Kidney capillary endothelial cell (primary cell): ENCODE measurements at places on chromosomes 5 and 9.

GRCh38 chr9:70526902-70527301, 112.4 kb upstream of the KLF9 start:
- DNase-seq = no peak

DNA sequence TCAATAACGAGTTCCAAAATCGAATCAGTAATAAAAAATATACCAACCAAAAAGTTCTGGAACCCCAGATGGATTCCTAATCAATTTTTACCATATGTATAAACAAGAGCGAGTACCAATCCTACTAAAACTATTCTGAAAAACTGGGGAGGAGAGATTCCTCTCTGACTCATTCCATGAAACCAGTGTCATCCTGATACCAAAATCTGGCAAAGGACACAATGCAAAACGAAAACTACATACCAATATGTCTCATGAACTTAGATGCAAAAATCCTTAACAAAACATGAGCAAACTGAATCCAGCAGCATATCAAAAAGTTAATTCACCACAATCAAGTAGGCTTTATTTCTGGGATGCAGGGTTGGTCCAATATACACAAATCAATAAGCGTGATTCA, 30.5 kb upstream of the MACIR start:
- no peak for DNase-seq

- DNase-seq = no peak
These were observed 18.9 kb upstream of the TTC33 start for GRCh38 chr5:40774623-40775022.

GRCh38 chr9:5629312-5630080, 589 bp downstream of the RIC1 start:
- peak; percentile 55 for DNase-seq

DNA sequence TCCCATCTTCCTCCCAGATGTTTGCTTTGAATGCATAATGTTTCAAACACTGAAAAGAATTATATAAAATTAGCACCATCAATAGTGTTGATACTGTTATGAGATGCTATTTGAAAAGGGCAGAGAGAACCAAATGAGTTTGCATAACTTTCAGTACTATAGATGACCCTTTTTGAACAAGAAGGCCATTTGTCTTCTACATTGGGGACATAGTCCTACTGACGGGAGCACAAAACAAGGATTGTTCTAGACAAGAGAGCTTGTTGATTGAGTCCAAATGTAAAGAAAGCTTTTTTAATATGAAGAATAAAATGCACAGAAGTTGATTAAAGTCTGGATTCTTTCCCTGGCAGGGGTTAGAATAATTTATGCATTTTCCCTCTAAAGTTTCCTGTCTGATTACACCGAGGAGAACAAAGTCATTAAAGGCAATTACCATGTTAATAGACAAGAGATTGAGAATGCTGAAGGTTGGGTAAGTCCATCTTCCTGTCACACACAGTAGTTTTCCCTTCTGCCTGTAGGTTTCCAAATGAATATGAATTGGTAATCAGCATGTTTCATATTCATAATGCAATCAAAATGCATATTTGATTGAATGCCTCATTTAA, 32.8 kb upstream of the ADCY2 start:
- DNase-seq = no peak

DNA sequence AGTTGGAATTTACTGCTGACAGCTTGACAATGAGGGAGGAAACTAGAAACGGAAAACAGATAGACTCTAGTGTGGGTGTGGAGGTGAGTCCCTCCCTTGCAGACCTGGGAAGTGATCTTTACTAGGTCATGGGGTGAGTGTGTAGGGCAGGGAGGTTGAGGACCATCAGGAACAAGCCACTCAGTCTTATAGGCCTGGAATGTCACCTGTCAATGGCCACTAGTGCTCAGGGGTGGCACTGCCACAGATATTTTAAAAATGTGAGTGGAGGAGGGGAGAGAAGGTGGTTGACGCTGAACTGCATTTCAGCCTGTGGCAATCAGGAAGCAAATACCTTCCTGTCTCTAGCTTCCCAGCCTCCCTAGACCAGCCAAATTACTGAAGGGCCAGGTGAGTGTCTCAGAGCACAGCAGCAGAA, 9.0 kb downstream of the OR2S2 start:
- DNase-seq = no peak

DNA sequence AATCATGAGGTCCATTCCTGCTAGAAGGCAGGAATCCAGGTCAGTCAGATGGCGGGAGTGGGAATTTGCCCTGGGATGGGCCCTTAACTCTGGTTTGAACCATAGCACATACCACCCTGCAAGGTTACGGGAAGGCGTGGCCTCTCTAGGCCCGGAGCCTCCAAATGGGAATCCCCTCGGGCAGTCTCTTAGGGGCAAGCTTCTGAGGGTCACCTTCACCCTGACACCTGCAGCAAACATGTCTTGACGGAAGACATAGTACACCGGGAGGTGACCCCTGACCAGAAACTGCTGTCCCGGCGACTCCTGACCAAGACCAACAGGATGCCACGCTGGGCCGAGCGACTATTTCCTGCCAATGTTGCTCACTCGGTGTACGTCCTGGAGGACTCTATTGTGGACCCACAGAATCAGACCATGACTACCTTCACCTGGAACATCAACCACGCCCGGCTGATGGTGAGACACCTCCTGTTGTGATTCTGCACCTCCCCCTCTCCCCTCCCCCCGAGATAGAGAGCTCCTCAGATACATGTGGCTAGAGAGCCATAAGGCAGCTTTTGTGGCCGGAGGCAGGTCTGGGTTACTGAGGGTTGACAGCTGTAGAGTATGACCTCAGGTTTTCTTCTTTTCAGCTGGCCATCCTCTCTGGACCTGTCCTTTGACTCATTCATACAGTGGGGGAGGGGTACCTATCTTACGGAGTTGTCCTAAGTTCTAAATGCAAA, 957 bp downstream of the PRELID1 start:
- DNase-seq = no peak

DNA sequence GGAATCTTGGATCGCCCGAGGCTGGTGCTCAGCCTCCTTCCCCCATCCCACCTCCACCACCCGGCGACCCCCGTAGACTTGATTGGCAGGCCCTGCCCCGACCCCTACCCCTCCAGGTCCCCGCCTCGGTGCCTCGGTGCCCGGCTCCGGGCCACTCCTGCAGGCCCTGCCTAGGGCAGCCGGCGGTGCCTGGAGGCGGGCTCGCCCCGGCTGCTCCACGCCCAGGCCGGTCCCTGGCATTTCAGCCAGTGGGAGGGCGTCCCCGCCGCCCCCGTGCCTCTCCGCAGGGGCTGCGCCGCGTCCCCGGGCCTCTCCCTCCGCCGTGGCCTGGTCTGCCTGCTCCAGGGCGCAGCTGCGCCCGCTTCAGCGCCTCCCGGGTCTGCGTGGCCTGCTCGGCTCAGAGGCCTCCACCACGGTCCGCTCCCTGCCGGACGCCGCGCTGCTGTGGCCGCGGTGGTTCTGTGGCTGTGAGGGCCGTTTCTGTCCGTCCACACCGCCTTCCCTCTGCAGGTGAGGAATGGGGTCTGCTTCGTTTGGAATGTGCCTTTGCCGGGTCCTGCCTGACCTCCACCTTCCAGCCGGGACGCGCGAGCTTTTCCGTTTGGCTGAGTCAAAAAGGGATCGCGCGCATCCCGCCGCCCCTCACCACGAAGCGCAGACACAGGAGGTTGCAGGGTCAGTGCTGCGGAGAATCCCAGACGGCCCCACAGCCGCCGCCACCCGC, 48.3 kb upstream of the IRX4 start:
- no peak for DNase-seq

DNA sequence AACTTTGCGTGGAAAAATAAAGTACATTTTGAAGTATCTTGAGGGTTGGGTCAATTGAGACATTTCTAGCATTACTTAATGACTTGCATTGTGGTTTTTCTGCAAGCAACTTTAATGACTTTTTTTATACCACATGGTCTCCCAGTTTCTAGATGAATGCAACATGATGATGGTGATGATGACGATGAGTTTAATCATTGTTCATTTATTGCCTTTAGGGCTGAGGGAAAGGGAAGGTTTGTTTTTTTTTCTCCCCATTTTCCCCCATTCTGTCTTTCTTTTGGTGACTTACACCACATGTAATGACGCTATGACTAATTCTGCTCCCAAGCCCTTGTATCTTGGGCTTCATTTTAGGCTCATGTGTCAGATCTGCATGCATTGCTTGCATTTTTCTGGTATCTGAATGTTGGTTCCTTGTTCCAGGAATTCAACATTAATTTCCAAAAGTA, 57.7 kb upstream of the NXNL2 start:
- DNase-seq = no peak

GRCh38 chr5:174777583-174777982, 53.2 kb downstream of the MSX2 start:
- DNase-seq = no peak

GRCh38 chr9:99238331-99238730, 16.2 kb downstream of the SEC61B start:
- no peak for DNase-seq

DNA sequence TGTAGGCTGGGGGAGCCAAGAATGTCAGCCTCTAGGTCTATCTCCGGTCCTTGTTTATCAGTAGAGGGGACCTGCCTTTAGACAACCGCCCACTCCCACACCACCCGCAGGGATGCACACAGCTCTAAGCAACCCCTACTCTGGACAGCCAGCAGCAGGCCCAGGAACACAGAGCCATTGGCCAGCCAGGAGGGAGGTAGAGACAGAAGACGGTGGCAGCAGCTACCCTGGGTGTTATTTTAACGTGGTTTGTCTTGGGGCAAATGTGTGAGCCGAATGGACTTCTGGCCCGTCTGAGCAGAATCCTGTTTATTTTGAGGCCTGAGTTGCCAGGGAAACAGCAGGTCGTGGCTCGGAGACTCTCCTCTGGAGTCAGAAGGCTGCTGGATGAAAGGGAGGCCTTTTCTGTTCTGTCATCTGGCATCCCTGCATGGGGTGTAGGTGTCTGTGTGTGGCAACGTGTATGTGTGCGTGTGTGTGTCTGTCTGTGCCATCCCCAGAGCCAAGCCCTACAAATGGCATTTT, 382 bp upstream of the FGF1 start:
- no peak for DNase-seq

DNA sequence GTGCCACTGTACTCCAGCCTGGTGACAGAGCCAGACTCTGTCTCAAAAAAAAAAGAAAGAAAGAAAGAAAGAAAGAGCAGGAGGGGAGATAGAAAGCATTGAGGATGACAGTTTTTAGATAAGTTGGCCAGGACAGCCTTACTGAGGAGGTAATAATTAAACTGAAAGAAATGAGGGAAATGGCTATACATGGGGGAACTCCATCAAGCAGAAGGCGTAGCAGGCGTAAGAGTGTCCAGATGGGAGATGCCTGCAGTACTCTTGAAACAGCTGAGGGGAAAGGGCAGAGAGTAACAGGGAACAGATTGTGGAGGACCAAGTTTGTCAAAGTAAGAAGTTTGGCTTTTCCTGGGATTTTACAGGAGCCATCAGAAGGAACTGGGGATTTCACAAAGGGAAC, 57.5 kb downstream of the HMGCS1 start:
- DNase-seq = no peak

DNA sequence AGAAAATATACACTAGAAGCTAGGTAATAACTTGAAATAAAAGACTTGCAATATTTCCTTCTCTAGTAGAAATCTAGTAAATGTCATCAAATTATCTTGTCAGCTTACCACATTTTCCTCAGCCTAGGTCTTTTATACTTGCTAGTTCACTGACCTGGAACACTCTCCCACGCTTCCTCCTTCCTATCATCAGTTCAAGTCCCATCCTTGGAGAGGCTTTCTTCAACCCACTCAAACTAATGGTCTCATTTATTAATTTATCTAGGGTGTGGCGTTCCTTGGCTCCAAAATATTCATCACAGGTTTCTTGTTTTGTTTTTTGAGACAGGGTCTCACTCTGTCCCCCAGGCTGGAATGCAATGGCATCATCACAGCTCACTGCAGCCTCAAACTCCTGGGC, 2.9 kb downstream of the FAM13B start:
- DNase-seq = no peak

- DNase-seq = no peak
These were observed 19.0 kb downstream of the CMBL start for GRCh38 chr5:10288592-10289219.

- DNase-seq = peak; percentile 30
These were observed 42.9 kb upstream of the SMAD5 start for GRCh38 chr5:136089791-136090190.

GRCh38 chr5:5250758-5251157, 110.6 kb downstream of the ADAMTS16 start:
- no peak for DNase-seq

DNA sequence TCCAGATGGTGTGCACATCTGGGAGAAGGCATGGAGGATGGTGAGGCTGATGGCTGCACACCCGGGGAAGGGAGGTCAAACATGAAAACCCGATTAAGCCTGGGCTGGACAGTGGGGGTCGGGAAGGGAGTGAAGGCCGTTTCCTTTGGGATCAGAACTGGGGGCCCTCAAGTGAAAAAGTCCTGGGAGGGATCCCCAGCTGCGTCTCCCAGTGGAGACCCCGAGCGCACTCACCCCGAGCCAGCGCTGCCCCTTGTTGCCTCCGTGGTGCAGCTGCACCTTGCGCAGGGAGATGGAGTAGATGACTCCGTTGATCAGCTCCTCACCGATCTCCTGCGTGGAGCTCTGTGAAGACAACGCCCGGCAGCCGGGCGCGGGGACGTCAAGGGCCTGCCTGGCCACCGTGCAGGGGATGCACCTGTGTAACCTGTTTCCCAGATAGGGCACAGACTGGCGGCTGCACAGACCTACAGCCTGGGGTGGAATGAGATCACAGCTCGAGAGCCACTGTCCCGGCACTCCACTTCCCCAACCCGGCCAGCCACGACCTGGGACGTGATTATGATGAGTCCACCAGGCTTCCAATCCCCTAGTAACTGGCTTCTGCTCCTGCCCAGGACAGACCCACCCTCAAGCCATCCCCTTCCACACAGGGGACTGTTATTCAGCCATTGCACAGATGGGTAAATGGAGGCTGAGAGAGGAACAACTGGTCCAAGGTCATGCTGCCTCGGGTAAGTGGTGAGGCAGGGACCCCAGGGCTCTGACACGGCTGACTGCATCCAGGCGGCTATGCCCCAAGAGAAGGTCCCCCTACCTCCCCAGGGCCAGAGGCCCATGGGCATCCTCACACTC, 9.0 kb downstream of the RALGDS start:
- no peak for DNase-seq

GRCh38 chr5:69467442-69468225, 25.0 kb upstream of the OCLN start:
- DNase-seq = no peak

DNA sequence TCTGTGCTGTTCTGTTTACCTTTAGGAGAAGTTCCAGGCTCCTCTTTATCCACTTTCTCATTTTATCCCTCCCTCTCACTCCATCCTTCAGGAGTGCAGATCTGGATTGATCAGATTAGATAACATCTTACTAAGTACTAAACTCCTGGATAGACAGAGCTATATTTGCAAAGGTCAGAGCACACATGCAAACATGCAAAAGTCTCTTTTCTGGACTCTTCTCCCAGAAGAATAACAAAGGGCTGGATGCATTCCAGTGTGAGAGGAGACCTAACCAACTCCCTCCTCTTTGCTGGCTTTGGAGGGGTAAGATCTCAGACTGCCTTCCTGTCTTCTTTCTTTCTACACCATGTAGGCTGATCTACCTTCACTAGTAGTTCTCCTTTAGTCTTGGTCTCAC, 21.4 kb downstream of the GARNL3 start:
- no peak for DNase-seq
